GM12892 (cell line): ENCODE measurements at places on chromosomes 4 and X.
A peak's percentile ranks its signal among the peaks of the same experiment; 100 is the strongest.

DNA sequence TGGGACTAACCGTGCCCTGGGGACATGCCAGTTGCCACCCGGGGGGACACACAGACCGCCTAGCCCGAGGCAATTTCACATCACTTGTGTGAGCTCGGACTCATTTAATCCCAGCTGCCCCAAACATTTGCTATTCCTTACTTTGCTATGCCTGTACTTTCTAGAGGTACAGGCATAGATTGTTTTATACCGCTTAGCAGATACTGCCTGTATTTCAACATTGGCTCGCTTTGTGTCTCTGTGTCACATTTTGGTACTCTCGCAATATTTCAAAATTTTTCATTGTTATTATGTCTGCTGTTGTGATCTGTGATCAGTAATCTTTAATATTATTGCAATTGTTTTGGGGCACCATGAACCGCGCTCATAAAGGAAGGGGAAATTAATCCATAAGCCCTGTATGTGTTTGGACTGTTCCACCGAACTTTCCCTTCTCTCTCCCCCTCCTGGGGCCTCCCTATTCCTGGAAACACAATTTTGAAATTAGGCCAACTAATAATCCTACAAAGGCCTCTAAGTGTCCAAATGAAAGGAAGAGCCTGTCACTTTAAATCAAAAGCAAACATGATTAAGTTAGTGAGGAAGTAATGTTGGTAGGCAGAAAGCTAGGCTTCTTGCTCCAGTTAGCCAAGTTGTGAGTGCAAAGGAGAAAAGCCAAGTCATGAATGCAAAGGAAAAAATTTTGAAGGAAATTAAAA is 568 bp upstream of the CASP6 start:
- DNase-seq = no peak

GRCh38 chr4:172794307-172794703 is 374.3 kb upstream of the GALNT7 start:
- DNase-seq = no peak

GRCh38 chr4:139898293-139898692 is 232.7 kb downstream of the MGST2 start:
- DNase-seq = no peak

DNA sequence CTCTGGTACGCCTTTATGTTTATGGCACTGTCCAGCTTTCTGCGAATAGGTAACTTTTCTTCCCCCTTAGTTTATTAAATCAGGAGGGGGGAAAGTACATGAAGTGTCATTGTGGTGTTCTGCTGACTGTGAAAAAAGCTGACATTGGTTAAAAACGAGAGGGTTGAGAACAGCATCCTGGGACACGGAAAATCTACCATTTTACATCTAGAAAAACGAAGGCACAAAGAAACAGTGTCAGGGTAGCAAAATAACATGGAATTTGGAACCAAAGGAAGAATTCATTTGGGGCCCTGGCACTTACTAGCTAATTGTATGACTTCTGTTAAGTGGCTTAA is 1.2 kb upstream of the AMOT start:
- DNase-seq = no peak

- DNase-seq = no peak
These were observed 287.7 kb upstream of the PCDH18 start for GRCh38 chr4:137819964-137820383.

- DNase-seq = peak; percentile 12
These were observed 175.3 kb downstream of the TSPAN5 start for GRCh38 chr4:98482847-98483806.

DNA sequence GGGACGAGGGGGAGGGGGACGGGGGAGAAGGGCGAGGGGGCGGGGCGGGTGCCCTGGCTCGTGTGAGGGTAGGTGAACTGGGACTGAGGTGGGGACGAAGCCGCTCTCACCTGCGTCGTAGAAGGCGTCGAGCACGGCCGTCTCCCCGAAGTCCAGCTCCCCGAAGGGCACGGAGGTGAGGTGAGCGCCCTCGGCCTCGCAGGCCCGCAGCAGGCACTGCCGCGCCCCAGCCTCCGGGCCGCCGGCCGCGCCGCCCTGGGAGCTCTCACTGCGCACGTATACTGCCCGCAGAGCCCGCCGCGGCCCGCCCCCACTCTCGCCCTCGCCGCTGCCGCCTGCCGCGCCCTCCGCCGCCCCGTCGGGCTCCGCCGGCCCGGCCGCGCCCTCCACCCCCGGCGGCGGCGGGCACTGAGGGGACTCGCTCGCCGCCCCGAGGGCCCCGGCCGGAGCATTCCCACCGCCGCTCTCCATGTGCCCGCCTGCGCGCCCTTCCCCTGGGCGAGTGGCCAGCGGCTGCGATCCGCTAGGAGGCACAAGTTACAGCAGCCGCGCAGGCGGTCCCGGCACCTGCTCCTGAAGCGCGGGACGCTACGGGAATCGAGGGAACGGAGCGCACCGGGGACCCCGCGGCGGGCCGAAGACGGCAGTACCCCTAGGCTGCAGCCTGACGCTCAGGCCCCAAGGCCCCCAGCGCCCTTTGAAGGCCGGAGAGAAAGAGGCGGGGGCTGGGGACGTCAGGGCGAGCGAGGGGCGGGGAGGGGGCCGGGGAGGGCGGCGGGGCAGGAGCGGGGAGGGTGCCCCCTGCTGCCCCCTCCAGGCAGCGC is at the start of gene MAP3K15:
Gene MAP3K15, minus strand, starts transcription at position 718 of the 824 bp plus-strand sequence. Its CDS starts 247 bp downstream, at position 471.
- DNase-seq = peak; percentile 33

- no peak for DNase-seq
These were observed 50.9 kb downstream of the KIT start for GRCh38 chr4:54708339-54709279.

DNA sequence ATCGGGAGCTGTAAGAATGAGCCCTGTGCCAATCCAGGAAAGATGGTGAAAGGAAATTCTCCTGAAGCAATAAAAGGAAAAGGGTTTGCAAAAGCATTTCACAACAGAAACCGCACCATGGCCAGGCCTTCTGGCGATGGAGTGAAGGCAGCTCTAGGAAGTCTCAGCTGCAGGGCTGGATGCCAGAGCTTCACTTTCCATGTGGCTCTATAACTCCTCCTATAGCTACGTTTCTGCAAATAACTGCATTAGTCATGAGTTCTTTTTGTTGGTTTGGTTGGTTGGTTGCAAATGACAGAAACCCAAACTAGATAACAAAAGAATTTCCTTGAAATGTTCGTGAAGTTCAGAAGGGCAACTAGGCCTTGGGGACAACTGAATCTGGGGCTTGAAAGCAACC is 84.6 kb downstream of the RELL1 start:
- no peak for DNase-seq
